GM04504 (cell line): ENCODE measurements at places on chromosomes 16 and 17.
A peak's percentile ranks its signal among the peaks of the same experiment; 100 is the strongest.

- no peak for DNase-seq
Measured at GRCh38 chr16:51884773-51885172, 662.2 kb downstream of the TOX3 start.

DNA sequence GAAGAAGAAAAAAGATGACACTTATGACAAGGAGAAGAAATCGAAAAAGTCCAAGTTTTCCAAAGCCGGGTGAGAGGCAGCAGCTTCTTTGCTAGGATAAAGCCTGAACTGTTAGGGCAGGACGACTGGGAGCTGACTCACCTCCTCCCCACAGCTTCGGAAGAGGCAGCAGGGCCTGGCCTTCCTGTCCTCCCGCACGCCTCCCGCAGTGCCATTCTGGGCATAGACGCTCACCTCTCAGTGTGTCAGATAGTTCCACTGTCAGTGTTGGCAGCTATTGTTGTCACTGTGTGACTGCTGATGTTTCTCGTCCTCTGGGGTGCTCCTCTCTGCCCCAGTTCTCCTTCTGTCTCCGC, 12.6 kb downstream of the UBN1 start:
- no peak for DNase-seq

GRCh38 chr16:48366165-48367093, 18.8 kb downstream of the SIAH1 start:
- DNase-seq = peak; percentile 74

GRCh38 chr16:3992297-3993051, 112.0 kb upstream of the CREBBP start:
- no peak for DNase-seq

GRCh38 chr17:71964559-71964958, 156.3 kb upstream of the SOX9 start:
- DNase-seq = no peak

DNA sequence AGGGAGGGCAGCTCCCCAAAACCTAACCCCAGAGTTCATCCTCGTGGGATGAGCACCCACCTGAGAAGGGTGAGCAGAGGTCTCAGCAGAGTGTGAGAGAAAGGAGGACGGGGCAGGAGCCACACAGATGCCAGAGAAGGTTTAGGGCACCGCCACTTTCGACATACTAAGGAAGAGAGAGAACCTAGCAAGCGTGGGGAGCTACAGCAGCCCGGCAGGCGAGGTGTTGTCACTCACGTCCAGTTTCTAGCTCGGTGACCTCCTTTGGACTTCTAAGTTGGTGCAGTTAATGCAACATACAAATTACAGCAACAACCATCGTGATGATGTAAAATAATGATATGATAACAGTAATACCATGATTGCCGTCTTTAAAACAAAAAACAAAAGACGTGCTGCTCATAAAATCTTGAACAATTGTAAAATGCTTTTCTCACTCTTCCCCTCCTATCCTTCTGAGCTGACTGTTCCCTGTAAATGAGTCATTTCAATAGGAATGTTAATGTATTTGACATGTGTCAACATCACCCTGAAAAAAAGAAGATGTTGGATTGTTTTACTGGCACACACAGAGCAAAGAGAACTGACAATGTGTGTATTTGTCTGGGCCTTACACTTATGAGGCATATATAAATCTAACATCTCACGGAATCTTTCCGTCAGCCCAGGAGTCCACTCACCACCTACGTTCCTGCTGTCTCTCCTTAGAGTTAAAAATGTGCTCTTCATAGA, 158.2 kb upstream of the MAF start:
- DNase-seq = no peak

- no peak for DNase-seq
Measured at GRCh38 chr16:88943741-88944140, 33.3 kb downstream of the CBFA2T3 start.

DNA sequence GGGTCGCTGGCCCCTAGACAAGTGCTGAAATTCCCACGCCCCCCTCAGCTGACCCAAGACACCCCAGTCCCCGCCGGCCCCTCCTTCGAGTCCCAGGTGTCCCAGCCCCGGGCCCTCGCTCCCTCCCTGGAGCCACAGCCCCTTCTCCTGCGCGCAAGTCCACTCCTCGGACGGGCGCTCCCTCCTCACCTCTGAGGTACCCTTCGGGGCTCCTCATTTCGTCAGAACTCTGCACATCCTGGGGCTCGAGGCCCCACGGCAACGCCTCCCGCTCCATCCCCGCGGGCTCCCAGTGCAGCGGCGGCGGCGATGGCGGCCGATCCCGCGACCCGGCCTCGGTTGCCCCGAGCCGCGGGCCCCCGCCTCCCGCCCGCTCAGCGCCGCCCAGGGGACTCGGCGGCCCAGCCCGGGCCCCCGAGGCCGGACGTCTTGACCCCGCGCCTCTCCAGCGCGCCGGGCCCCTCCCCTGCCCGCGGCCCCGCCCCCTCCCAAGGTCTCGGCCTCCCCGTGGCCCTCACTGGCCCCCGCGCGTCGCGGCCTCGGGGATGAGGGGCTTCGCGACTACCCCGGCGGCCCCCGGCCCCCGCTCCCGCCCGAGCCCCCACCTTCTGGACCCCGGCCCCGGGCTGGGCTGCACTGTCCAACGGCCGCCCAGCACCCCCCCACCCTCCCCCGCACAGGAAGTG, at the start of gene ZNF768:
TSS of gene ZNF768 (minus strand) at position 430 of the 686 bp plus-strand sequence. CDS start at position 277, 153 bp downstream.
- DNase-seq = no peak

- no peak for DNase-seq
Measured at GRCh38 chr17:75225016-75225415, 19.5 kb downstream of the NUP85 start.

- no peak for DNase-seq
Measured at GRCh38 chr16:79595231-79595641, 5.3 kb downstream of the MAF start.

- peak; percentile 98 for DNase-seq
Measured at GRCh38 chr17:7572588-7573323, 6.7 kb upstream of the CD68 start.

DNA sequence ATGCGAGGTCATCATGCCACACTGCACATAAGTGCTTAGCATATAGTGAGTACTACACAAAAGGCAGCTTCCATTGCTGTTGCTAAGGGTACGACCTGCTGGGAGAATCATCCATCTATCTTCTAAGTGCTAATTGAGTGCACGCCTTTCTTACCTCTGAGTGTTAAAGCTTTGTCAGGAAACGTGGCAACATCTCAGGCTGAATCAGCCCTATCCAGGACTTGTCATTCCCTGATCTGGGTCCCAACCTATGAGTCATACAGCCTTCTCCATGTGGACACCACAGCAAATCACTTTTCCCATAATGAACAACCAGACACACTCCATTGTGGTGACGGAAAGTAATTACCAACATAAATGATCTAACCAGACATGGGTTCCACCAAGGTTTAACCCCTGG, 201.1 kb upstream of the MAF start:
- DNase-seq = no peak

GRCh38 chr17:72872396-72872795, 220.1 kb downstream of the SLC39A11 start:
- no peak for DNase-seq

- DNase-seq = no peak
Measured at GRCh38 chr16:67286441-67287235, 7.3 kb downstream of the PLEKHG4 start.

DNA sequence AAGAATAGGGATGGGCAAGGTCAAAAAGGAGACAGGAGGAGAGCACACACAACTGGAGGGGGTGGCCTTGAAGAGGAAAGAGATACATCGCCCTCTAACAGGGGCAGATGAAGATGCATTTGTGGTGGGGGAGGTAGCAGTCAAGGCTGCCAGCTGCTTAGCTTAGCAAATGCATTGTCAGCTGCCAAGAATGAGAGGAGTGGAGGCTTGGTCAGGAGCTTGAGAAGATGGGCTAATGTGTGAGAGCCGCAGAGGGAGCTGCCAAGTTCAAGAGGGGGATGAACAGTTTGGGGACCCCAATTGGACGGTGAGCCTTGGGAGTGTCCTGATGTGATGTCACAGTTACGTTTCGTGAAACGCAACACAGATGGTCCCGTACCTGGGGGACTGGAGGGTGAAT, 28.9 kb upstream of the GNA13 start:
- DNase-seq = no peak

DNA sequence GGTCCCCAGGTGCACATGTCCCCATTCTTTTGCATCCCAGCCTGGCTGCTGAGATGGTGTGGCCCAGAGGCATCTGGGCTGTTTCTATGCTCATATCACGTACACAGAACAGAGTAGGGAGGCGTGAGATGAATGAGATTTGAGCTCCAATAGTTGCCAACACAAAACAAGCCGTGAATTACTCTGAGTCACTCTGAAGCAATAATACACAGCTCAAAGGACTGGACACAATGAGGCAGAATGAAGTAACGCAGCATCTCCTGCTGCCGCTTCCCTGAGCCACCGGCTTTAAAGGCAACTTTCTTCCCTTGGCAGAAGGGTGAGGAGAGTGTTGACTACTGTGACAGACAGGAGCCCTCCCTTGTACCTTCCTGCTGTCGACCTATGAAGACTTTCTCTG, 33.9 kb upstream of the CLEC18B start:
- DNase-seq = no peak

GRCh38 chr17:55598495-55598894, 87.2 kb upstream of the SMIM36 start:
- DNase-seq = no peak

GRCh38 chr16:12025472-12025871, 48.9 kb downstream of the SNX29 start:
- DNase-seq = no peak

GRCh38 chr16:79500286-79500685, 100.3 kb downstream of the MAF start:
- no peak for DNase-seq

DNA sequence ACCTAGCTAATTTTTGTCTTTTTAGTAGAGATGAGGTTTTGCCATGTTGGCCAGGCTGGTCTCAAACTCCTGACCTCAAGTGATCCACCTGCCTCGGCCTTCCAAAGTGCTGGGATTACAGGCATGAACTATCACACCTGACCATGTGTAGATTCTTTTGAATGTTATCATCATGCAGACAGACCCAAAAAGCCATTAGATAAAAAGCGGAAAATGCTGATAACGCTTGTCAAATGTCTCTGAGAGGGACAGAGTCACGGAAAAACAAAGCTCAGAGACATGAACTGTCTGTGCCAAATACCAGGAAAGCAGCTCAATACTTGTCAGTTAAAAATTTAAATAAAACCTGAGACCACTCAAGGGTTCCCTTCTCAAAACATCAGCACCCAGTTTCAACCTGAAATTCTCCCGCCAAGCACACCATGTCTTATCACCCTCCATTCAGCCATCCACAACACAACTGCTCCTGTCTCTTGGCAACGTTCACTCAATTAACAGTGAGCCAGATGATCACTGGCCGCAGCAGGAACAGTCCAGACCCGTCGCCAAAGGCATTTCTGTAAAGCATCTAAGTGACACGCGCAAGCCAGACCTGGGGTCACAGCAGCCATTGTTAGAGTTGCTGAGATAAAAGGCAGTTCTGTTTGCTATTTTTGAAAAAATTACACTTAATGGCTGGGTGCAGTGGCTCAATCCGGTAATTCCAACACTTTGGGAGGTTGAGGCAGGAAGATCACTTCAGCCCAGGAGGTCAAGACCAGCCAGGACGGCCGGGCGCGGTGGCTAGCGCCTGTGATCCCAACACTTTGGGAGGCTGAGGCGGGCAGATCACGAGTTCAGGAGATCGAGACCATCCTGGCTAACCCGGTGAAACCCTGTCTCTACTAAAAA, 29.7 kb downstream of the FANCA start:
- DNase-seq = no peak

- no peak for DNase-seq
Measured at GRCh38 chr16:21646721-21647561, 5.5 kb downstream of the IGSF6 start.

DNA sequence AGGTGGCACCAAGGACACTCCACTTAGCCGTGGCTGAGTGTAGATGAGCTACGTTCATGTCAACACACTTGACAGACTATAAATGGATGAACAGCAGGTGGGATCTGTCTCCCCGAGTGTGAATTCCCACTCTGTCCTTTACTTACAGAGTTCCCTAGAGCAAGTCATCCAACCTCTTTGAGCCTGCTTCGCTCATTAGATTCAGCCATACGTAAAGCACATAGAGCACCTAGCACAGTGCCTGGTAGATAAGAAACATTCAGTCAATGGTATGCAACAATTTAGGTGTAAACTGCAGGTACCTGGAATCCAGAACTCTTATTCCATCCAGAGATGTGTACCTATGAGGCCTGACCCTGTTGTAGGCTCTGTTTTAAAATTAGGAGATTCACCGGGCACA, 227.8 kb upstream of the C16orf82 start:
- DNase-seq = no peak

- no peak for DNase-seq
Measured at GRCh38 chr17:79008666-79009387, 737 bp downstream of the CANT1 start.

DNA sequence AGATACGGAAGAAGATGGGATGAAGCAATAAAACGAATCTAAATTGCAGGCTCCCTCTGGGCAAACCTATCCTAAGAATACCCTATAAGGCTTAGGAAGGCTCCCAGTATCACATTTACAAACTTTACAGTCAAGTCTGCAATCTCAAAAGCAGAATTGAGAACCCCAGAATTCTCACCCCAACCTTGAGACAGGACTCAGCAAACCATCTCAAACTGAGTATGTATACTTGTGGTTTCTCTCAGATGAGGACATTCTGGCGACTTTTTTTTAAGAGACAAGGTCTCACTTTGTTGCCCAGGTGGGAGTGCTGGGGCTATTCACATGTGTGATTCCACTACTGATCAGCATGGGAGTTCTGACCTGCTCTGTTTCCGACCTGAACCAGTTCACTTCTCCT, 19.3 kb upstream of the ITGA2B start:
- DNase-seq = no peak

DNA sequence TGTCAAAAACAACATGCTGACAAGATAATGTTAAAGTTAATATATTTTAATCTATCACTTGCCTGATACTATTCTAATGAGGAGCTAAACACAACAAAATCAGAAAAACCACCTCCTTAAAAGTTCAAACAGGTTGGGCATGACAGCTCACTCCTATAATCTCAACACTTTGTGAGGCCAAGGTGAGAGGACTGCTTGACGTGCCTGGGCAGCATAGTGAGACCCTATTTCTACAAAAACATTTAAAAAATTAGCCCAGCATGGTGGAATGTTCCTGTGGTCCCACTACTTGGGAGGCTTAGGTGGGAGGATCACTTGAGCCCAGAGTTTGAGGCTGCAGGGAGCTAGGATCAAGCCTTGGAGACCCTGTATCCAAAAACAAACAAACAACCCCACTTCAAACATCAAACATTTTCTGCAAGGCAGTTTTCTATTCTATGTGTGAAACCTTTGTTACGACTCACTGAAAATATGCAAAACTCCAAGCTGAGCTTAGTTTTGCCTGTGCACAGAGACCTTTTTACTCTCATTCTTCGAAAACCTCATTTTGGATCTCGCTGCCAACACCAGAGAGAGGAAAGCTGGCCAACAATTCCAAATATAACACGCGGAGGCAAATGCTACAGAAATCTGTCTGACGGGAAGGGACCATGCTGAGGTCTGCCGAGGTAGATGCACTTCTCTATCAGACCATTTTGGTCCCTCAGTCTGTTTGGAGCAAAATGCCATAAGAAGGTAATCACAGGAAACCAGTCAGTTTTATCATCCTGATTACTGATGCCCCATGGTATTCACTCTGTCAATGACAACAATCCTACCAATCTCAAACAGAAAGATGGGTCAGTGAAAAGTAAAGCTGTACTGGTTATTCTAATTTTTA, 6.2 kb downstream of the PHF12 start:
- no peak for DNase-seq

GRCh38 chr17:55731586-55732250, 9.1 kb upstream of the TMEM100 start:
- DNase-seq = no peak
